Bone marrow (tissue), 2 donors: ENCODE measurements at places on chromosomes 1 and 21.

DNA sequence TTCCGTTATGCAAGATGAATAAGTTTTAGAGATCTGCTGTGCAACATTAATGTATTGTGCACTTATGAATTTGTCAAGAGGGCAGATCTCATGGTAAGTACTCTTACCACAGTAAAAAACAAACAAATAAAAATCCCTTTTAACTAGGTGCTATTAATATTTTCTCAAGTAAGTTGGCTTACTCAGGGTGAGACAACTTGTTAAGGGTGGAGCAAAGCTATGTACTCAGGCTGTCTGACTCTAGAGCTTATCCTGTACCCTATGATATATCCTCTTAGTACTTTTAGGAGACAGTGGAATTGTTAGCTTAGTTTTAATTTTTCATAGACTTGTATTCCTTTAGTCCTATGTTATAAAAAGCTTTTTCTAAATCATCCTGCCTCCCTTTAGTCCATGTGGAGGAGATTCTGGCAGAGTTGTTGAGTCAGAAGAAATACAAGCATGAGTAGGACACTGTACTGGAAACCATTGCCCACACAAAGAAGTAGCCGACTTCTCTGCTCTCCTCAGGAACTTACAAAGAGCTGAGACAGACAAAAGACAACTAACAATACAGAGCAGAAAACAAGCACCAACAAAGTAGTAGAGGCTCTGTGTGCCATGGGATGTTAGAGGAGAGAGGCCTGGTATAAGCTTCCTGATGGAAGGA lies 49.2 kb downstream of the S1PR1 start:
- DNase-seq: no peak

DNA sequence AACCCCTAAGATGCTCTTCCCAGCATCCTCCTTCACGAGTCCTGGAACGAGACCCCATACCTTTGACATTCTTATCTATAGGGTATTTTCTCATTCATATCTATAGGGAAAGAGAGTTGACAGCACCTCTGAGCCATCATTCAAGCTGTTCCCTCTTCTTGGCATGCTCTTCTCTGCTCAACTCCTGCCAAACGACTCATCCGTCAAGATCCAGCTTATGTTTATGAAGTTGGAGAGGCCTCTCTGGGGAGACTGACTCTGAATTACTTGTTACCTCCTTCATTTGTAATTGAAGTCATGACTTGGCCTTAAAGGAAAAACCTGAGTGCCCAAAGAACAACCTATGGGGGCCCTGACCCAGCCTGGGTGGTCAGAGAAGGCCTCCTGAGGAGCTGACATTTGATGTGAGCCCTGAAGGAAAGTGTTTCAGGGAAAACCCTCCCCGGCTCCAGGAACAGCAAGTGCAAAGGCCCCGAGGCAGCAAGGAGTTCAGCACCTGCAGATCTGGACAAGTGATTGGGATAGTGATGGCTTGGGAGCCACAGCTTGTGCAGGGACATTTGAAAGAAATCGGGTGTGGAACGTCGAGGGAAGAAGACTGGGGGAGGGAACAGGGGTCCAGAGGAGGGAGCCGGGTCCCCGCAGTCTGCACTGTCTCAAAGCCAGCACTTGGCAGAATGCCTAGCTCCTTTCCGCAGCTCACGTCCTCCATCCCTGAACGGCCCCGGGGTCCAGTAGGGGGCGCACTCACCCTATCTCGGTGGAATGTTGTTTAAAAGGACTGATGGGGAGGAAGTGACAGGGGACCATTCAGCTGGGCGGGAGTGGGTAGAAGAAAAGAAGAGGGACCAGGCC lies 14.0 kb upstream of the CDA start:
- peak; percentile 74 for DNase-seq

DNA sequence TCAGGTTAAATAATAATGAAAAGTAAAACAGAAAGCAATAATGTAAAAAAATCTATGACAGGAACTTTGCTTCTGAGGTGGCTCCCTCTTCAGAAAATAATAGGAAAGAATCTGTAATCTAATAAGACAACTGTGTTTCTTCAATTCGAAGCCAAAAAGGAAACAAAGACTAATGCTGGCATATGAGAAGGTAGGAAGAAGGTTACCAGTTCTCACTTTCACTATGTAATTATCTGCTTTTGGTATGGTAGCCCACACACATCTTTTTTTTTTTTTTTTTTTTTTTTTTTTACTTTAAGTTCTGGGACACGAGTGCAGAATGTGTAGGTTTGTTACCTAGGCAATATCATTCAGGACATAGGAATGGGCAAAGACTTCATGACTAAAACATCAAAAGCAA lies 47.1 kb downstream of the COP1 start:
- no peak for DNase-seq

- DNase-seq: no peak
These were observed 8.9 kb upstream of the MUTYH start for GRCh38 chr1:45348966-45349677.

DNA sequence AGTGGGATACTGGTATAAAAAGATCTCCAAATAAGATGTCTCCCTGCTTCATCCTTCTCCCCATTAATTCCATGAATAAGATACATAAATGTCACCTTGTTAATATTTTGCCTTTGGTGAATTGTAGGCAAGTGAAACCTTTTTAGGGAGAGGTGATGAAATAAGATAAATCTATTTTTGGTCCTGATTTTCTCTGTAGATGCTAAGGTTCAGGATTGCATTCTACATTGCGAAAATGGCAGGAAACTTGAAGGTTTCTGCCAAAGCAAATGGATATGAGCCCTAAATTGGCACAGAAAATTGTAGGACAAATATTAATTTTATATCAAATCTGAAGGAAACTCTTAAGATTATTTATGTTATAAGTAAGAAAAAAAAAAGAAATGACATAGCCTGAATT lies 107.1 kb downstream of the PLPPR4 start:
- DNase-seq: no peak

- no peak for DNase-seq
These were observed 96.6 kb downstream of the DPYD start for GRCh38 chr1:97824200-97824599.

- no peak for DNase-seq
These were observed 3.2 kb downstream of the EVA1C start for GRCh38 chr21:32415451-32416398.

- DNase-seq: no peak
These were observed 20.9 kb downstream of the USP48 start for GRCh38 chr1:21762022-21762404.

GRCh38 chr1:30596470-30596869 lies 126.9 kb downstream of the MATN1 start:
- peak; percentile 2 for DNase-seq

DNA sequence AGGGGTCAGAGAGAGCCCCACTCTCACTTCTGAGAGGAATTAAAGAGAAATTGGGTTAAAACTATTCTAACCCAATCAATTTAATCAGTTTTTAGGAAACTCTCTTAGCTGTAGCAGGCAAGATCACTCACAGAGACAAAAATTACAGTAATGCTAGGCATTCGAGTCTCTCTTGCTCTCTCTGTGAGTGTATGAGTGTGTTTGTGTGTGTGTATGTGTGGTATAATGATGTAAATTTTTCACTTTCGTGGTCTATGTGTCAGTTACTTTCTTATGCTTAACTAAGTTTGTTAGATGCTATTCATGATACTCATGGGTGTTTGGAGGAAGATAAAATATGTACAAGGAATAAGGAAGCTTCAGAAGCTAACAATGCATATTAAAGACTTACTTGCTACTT lies 131.3 kb downstream of the FASLG start:
- DNase-seq: no peak

DNA sequence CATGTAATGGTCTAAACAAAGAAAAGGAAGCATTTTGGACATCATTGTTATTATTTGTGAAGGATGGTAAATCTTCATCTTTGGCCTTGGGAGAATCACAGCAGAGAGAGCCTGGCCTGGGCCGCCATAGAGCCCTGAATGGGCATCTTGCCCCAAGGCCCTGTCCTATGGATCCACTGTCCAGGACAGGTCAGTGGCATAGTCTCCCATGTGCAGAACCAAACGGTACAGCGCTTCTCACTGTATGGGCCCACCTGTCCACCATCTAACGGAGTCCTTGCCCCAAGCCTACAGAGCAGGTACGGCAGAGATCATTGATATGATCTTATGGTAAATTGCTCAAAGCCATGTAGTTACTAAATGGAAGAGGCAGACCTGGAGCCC lies 185.7 kb downstream of the FOXD2 start:
- DNase-seq: no peak

DNA sequence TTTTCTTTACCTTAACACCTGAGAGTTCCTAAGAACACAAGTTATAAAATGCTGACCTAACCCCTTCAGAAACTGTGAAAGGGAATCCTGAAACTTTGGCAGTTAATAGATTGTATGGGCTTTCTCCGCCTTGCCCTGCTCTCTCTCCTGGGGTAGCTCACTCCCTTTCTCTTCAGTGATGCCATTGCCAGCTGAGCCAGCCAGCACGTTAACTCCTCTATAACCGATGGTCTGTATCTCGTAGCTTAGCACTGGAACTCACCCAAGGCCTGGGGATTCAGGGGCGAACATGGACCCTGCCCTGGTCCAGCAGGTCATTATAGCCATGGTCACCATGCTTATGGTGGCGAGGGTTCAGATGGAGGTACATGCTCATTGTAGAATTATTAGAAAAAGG lies 40.7 kb downstream of the TRAPPC10 start:
- no peak for DNase-seq

DNA sequence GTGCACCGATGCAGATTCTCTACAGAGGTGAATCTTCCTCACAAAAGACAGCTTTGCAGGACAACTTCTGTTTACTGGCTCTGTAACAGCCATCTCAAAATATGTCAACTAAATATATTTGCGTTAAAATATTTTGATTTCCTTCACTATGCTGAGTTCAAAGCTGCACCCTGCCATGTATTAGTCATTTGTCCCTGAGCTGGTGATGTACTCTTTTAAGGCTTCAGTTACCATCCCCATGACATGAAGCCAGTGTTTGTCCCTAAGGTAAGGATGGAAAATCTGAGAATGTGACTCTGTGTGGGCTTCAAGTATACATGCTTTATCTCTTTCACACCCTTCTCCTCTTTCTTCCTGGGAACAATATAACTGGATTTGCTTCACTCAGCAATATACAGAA lies 70.2 kb upstream of the BTG3 start:
- DNase-seq: no peak

GRCh38 chr1:56825436-56825835 lies 6.2 kb upstream of the FYB2 start:
- DNase-seq: no peak

- DNase-seq: no peak
These were observed 2.5 kb downstream of the COL6A2 start for GRCh38 chr21:46100426-46100825.

- no peak for DNase-seq
These were observed 169.2 kb upstream of the HP1BP3 start for GRCh38 chr1:20956272-20956671.

GRCh38 chr21:38984568-38984967 lies 178.8 kb downstream of the ETS2 start:
- peak; percentile 80 for DNase-seq

DNA sequence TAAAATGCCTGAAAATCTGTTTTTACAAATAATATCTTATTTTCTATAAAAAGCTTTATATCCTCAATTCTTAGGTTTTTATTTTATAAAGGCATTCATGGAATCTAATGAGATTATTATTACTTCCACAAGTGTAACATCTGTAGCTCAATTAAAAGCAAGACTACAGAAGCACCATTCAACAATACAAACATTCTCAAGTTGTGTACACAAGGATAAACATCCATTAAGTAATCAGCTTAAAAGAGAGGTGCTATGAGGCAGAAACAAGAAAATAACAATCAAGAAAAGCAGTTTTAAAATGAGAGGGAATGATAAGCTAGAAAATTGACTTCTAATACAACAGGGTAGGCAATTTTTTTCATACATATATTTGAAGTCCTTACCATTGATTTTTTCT lies 326.1 kb downstream of the MRPL39 start:
- DNase-seq: no peak

DNA sequence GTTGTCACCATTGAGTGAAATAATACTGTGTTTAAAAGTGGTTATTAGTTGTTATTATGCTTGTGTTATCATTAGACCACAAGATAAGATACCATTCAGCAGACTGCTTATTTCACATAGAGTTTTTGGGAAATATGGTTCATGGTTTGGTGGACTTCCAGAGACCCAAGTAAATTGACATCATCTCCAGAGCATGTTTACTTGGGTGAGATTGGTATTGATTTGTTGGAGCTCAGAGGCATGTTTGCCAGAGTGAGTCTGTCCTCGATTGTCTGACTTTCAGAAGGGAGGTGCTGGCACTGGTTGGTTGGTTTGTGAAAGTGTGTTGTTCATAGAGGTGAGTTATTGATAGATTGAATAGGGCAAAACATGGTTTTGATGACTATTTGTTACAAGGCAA lies 291.4 kb downstream of the TGFB2 start:
- DNase-seq: no peak

DNA sequence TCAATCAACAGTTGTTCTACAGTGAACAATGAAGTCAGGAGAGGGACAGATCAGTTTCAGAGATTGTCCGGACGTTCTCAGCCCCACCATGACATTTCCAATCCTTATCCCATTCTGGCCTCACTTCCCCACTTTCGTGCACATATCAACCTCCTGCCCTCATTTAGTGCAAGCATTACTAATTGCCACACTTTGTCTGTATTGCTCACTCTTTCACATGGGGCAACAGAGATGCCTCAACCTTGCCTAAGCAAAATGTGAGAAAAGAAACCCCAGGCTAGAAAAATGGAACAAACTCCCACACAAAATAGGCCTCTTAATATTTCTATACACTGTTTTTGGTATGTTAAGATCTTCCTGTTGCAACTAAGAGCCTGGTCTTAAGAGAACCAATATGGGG lies 8.9 kb upstream of the RGS1 start:
- no peak for DNase-seq

DNA sequence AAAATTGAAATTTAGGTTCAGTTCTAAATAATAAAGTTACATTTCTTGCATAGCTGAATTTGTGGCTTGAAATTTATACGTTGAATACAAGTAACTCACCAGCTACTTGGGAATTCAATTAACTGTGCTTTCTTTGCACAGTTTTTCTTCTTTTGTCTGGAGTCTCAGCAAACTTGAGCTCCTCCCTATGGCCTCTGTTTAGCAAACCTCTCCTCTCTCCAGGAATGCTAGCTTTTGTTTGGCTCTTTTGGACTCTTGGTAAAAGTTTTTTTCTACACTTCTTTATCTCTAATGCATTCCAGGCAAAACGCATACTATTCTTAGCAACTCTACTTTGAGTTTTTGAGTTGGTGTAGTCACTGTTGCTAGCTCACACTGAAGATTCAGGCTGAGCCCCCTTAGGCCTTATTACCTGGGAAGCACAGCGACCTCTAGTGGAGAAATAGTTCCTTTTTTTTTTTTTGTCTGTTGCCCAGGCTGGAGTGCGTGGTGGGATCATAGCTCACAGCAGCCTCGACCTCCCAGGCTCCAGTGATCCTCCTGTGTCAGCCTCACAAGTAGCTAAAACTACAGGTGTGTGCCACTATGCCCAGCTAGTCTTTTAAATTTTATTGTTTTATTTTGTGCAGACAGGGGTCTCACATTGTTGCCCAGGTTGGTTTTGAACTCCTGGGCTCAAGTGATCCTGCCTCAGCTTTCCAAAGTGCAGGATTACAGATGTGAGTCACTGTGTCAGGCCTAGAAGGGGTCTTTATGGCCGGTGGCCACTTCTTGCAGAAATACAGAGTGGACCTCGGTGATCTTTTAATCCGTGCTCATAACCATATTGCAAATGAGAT lies 61.7 kb downstream of the CASQ2 start:
- DNase-seq: no peak
